NCI-H1092 (cell line): ENCODE measurements at places on chromosomes 3 and 15.
A peak's percentile ranks its signal among the peaks of the same experiment; 100 is the strongest.

DNA sequence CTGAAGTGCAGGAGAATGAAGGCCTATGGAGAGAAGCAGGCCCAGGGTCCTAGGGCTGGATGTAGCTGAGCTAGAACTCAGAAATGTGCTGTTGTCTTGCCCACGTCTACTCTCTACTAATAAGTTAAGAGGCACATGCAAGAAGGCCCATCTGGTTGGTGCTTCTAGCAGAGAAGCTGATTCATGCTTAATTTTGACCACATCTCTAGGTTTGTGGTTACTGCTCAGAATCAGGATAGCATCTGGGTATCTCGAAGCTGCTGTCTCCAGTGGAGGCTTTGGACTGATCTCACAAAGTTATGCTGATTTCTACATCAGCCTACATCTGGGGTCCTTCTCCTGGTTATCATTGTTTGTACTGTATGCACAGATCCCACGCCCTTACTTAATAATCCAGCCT lies 87.3 kb downstream of the CACNA1D start:
- no peak for DNase-seq

GRCh38 chr3:143158014-143158988 lies 38.7 kb downstream of the CHST2 start:
- no peak for DNase-seq

DNA sequence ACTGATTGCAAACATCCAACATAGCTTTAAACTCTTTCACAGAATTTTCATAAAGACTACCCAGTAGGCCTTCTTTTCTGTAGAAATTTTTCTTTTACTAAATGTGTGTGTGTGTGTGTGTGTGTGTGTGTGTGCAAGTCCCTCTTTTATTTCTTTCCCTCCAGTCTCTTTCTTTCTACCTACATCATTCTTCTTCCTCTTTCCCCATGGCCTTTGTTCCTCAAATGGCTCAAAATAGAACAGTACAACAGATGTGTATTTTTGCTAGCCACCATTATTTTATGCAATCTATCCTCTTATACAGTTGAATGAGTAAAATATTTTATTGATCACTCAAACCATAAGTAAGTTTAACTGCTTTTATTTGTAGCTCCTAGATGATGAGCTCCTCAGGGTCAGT lies 76.4 kb downstream of the USF3 start:
- no peak for DNase-seq

GRCh38 chr3:15892311-15893227 lies 94.8 kb upstream of the ANKRD28 start:
- no peak for DNase-seq

DNA sequence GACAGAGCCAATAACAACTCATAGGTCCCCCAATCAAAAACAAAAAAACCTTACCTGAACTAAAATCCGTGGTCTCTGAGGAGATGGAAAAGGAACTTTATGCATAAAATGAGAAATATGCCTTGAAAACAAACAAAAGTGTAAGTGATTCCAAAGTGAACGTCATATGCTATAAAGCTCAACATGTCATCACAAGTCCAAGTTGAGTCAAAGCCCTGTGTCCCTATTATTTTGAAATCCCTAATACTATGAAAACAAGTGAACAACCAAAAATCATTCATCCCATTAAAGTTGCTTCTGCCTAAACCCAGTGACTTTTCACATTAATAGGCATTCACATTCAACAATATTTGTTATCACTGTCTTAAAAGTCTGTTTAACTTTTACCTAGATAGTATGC lies 59.4 kb downstream of the DENND4A start:
- no peak for DNase-seq

- DNase-seq: no peak
Measured at GRCh38 chr3:40329071-40329470, 19.6 kb downstream of the EIF1B start.

DNA sequence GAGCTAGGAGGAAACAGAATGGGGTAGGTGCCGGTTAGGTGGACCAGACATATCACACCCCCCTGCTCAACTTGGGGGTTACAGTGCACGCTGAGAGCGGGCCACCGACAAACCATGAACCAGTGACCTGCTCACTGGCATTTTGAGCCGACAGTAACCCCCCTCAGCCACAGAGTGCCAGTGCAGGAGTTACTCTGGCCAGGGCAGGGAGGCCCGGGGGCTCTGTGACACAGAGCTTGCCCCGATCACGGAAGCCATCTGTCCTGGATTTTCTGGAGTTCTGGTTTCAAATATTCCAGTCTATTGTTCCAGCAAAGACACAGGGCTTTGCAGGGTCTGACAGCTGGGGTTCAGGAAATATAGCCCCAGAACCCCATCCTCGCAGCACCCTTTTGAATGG lies 225.2 kb downstream of the VPS13C start:
- no peak for DNase-seq

DNA sequence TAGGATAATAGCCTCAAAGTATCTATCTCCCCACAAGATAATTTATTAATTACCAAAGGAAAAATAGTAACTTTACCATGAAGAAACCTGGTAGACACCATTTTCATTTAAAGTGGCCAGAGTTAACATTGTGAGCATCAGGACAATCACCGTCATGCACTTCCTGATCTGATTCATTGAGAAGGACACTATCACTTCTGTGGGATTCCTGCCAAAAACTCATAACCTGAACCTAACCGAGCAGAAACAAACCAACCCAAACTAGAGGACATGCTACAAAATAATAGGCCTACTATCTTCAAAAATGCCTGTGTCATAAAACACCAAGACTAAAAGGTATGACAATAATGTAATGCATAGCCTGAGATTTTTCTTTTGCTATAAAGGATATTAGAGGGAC lies 39.0 kb downstream of the FSIP1 start:
- no peak for DNase-seq

DNA sequence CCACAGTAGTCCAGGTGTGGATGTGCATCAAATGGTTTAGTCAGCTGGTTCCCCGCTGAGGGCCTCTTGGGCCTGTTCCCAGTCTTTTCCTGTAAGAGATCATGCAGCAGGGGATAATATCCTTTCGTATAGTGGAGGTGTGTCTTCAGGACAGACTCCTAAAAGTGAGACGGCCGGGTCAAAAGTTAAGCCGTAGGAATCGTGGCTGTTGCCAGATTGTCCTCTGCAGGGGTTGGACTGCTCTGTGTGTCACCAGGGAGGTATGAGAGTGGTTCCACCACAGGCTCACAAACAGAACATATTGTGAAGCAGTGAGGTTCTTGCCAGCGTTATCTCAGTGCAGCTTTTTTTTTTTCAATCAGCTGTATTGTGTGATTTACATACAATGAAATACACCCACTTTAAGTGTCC lies 95.0 kb downstream of the VGLL4 start:
- DNase-seq: peak; percentile 60

GRCh38 chr3:173531602-173532001 lies 134.1 kb downstream of the NLGN1 start:
- DNase-seq: no peak

DNA sequence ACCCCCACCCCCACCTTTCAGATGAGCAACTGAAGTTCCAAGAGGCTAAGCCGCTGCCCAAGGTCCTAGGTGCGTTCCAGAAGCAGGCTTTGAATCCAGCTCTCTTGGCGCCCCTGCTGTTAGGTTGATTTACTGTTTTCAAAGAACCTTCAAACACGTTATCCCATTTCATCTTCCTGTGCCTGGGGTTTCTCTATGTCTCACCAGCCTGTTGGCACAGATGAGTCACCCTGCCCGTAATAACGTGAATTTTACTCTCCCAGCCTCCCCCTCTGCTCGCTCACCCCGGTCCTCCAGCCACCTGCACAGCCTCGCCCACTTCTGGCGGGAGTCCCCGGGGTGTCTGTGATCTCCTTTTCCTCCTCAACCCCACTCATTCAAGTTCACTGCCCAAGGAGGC lies 13.0 kb upstream of the TSEN2 start:
- DNase-seq: no peak

- no peak for DNase-seq
Measured at GRCh38 chr15:65374821-65375401, 2.9 kb downstream of the IGDCC3 start.

DNA sequence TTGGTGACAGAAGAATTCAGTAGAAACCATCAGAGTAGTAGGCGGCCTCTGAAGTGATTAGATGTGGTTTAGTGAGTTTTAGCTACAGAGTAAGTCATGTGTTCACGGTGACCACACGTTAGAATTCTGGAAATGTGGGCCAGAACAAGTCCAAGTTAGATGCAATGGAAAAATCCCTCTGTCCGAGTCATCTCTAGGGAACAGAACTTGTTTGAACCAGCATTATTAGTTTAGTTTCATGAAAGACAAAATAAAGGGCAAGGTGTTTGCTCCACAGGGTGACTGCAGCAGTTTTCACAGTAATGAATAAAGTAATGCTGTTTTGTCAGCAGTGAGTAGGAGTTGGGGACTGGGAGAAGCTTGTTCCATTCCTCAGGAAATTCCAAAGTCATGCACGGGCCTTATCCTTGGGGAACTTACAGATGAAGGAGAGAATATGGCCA lies 100.2 kb downstream of the CGNL1 start:
- no peak for DNase-seq

DNA sequence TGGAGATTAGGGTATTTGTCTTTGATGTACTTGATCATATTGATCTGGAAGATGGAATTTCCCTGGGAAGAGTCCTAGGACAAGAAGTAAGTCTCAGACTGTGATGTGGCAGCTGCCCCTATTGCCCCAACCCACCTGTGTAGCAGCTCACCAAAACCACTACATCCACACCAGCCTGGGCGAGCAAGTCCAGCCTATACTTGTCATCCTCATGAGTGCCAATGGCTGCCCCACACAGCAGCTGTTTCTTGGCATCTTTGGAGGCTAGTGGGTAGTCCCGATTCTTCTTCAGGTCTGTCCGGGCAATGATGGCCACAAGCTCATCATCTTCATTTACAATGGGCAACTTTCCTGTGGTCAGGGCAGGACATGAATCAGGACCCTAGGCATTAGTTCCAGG lies 2.7 kb downstream of the IMPDH2 start:
- DNase-seq: no peak

DNA sequence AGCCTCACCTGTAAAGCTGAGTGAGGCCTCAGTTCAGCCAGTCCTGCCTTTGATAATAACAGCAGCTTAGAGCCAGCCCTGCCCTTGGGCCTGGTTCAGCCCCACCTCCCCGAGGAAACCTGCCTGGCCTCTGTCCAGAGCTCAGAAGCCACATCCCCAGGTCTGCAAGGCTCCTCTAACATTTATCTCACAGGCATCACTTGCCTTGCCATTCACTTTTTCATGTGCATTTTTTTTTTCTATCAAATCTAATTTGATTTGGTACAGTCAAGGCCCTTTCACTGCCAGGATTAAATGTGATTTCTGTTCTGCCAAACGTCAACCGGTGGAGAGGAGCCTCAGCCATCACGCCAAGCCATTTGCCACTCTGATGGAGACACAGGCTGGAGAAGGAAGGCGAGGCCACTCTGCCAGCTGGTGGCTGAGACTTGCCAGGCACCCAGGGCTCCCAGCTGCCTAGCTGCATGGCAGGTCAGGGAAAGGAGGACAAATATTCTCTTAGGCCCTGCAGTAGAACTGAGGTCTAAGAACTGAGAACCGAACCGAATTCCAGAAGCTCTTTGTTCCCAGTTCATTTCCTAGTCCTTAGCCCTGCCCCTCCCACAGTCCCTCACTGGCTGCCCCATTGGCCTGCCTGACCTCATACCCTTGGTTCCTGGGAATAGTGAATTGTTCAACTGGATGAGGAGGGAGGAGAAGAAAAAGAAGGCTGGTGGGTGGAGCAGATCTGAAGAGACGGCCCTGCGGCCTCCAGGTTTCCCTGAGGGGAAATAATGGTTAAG lies 76.4 kb downstream of the SPSB4 start:
- no peak for DNase-seq

DNA sequence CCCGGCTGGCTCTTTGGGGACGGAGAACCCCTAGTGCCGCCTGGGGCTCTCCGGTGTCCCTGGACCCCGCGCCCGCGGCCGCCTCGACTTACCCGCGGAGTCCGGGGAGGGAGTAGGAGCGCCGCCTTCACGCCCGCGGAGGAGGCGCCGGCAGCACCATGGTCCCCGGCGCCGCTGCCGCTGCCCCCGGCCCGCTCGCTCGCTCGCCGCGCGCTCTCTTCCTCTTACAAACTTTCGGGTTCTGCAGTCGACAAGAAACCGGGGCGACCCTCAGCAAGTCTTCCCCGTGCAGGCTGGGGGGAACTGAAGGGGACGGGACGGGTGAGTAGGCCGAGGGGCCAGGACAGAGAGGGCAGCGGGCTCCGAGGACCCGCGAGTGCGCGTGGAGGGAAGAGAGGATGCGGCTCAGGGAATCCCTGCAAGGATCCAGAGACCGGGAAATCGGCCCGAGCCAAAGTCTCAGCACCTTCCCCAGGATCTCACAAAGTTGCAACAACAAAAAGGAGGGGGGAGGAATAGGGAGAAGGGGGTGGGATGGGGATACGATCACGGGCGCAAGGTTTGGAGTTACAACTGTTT lies 2.0 kb downstream of the FOXP1 start:
- no peak for DNase-seq

GRCh38 chr3:16482770-16483531 lies 30.5 kb downstream of the RFTN1 start:
- DNase-seq: peak; percentile 61

DNA sequence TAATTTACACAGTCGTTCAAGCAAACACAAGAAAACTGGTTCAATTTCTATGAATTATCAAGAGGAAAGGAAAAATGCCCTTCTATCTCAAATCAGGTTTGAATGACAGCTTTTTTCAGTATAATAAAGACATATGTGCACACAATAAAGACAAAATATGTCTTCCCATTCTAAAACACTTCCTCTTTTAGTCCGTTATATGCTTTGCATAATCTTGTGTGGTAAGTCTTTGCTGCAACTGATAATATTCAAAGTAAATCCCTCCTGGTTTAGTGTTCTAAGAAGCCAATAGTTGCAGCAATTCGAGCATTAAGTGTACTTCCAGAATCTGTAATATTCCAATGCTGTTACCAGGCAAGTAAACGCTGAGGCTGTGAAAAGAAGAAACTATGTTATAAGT lies 43.7 kb upstream of the MAPKBP1 start:
- DNase-seq: no peak

- DNase-seq: no peak
Measured at GRCh38 chr3:176755977-176756376, 441.3 kb downstream of the TBL1XR1 start.

DNA sequence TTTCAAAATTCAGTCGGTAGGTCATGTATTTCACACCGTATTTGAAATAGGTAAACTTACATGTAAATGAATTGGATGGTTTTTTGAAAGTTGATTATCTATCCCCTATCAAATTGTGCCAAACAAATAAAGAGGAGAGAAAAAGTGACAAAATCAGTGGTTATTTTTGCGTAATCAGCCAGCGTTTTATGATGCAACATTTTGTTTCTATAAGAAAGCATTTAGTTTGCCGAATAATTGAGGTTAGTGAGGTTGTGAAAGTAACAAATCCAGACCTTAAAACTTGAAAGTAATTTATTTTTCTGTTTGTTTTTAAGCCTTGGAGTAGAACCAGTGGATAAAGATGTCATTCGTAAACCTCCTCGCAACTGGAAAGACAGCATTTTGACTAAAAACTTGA lies 29.3 kb downstream of the ASTE1 start:
- DNase-seq: no peak

GRCh38 chr3:146845361-146845760 lies 240.2 kb upstream of the PLSCR5 start:
- no peak for DNase-seq
